ENCODE measurements at places on chromosomes 4 and X.

GRCh38 chr4:98624144-98624543 lies 34.3 kb downstream of the TSPAN5 start:
- DNase-seq = no peak

GRCh38 chrX:39630344-39630743 lies 467.4 kb downstream of the BCOR start:
- DNase-seq = no peak

GRCh38 chr4:168643111-168643795 lies 146.4 kb downstream of the PALLD start:
- no peak for DNase-seq

DNA sequence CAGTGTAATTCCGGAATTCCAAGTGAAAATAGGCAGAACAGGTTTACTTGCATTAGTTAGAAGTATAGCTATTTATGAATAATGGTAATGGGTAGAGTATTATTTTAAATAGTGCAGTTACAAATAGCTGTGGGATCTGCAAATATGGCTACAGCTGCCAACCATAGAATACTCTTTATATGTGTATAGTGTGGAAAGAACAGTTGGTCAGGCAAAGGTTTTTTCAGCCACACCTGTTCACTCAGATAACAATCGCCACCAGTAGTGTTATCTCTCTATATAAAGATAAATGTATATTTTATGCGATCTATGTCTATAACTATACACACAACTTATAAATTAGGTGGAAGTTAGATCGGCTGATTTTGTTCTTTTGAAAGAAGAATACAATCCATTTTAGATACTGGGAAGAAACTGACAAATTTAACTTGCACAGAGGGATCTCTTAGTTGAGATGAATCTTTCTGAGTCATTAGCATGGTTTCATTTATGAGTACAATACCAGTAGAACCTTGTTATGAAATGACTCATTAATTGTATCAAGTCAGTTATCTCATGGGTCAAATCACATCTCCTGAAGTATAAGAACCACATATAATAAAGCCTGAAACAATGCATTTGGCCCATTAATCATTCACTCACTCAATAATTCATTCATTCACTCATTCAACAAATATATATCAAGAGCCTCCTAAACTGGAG lies 100.9 kb upstream of the NR3C2 start:
- DNase-seq = no peak

DNA sequence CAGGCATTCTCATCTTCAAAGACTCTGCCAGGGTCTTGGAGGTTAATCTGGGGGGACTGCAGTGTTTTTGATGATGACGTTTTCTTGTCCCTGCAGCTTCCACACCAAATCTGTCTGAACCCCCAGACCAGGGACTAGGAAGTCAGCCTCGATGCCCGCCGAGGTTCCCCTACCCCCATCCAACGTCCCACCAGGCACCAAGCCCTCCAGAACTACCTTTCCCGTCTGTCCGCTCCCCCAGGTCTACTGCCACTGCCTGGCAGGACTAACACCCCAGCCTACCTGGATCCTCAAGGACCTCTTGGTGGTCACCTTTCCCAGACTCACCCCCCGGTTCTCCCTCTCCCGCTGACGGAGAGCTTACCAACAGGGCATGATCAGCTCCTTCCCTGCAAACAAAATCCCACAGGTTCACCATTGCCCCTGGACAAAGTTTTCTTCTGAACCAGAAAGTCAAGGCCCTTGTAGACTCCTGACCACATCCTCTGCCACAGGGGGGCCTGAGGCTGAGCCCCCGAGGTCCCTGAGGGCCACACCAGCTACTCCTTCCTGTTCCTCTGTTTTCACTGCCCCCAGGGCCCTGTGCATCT lies 40.9 kb downstream of the HMX1 start:
- DNase-seq = no peak

- DNase-seq = no peak
Observed at GRCh38 chr4:4734425-4734824, 125.0 kb upstream of the MSX1 start.

- DNase-seq = no peak
Observed at GRCh38 chrX:85941275-85941674, 106.1 kb downstream of the CHM start.

DNA sequence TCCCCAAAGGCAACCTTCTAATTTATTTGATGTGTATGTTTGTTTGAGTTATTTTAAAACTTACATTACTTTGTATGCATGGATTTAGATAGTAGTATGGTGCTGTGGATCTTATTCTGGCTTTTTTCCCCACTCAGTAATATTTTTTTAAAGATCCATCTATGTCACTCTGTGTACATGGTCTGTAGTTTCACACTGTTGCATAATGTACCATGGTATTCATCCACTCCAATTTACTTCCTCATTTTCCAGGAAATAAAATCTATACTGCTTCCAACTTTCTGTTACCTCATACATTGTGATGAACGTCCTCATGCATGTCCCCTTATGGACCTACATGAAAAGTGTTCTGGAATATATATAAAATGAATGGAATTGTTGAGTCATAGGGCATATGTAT lies 17.6 kb downstream of the ARMCX2 start:
- no peak for DNase-seq

GRCh38 chrX:1902901-1903235 lies 288.0 kb downstream of the ASMT start:
- no peak for DNase-seq

DNA sequence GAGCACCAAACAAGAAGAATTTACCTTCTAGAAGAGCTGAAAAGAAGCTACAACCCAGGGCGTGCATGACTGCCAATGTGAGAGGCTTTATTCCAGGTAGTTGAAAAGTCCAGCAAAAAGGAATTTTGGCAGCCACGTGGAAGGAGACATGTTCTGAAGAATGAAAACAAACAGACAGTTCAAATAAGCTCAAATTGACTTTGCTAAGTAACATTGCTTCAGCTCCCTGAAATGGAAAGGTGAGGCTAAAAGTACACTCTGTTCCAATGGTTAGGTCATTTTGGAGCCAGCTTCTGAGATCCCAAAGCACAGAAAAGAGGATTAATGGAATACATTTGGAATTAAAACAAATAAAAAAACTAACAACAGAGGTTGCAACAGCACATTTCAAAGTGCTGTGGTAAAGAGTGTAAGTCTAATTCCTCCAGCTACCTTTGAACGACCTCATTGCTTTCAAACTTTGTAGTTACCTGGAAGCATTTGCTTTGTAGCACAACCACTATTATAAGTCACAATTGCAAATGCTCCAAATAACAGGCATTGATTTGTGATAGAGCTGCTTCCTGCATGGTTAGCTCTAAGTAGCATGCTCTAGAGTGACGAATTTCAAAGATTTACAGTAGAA lies 405.3 kb upstream of the EDA2R start:
- DNase-seq = no peak

GRCh38 chr4:185437809-185438208 lies 12.0 kb upstream of the UFSP2 start:
- no peak for DNase-seq

- no peak for DNase-seq
Observed at GRCh38 chrX:97797076-97797475, 913.4 kb downstream of the RPA4 start.

DNA sequence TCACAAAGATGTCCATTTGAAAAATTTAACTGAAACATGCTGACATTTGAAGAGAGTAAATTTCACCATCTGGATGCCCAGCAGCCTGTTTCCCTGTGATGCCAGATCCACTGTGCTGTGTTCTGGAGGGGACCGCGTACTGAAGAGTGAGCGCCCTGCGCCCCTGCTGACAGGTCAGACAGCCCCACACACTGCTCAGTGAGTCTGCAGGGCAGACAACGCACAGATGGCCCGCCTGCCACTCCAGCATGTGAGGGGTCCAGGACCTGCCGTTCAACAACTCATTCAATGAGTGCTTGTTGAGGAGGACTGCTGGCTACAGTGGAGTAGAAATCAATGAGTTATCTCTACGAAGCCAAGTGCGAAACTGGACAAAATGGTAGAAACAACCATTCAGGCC lies 49.2 kb downstream of the FGFRL1 start:
- DNase-seq = no peak

GRCh38 chrX:23662187-23662586 lies 5.1 kb upstream of the PRDX4 start:
- no peak for DNase-seq

DNA sequence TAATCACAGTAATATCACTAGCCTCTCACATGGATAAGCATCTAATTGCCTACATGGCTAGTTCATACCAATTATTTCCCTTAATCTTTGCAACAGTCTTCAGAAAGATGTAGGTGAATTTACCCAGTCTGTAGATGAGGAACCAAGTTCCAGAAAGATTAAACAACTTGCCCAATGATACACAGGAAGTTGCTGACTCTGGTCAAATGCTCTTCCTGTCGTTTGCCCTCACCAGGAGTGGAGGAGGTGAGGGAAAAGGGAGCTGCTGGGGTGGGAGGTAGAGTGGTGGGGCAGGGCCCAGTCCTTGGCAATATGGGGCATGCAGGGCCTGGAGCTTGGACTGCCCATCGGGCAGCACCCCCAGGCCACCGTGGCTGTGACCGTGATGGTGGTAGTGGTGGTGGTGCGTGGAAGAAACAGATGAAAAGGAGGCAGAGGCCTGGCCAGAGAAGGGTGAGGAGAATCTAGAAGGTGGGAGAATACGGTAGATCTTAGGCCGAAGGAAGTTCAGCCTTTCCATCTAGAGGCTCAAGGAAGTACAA lies 2.3 kb upstream of the KDM5C start:
- no peak for DNase-seq

DNA sequence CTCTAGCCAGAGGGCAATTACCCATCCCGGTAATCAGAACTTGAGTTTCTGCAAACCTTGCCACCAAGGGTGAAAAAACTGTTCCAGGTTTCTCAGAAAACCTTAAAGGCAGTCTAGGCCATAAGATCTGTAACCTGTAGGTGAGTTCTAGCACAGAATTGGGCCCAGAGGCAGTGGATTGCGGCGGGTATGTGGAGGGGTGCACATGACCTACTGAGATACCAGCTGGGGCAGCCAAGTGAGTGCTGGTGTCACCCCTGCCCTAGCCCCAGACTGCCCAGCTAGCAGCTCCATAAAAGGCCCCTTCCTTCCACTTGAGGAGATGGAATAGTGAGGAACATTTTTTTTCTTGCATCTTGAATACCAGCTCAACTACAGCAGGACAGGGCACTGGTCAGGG lies 176.7 kb downstream of the SMARCA1 start:
- DNase-seq = no peak

DNA sequence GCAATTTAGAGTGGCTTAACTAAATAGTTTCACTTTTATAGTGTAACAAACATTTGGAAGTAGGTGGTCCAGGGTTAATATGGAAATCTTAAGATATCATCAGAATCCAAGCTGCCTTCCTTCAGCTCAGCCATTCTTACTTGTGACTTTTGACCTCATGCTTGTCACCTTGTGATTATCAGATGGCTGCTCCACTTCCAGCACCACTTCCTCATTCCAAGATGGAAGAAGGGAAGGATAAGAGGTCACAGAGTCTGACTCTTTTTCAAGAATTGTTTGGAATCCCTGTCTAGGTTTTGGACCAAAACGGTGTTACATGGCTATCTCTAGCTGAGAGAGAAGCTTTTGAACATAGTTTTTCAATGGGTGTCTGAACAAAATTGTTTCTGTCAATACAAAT lies 39.9 kb downstream of the MTTP start:
- no peak for DNase-seq

DNA sequence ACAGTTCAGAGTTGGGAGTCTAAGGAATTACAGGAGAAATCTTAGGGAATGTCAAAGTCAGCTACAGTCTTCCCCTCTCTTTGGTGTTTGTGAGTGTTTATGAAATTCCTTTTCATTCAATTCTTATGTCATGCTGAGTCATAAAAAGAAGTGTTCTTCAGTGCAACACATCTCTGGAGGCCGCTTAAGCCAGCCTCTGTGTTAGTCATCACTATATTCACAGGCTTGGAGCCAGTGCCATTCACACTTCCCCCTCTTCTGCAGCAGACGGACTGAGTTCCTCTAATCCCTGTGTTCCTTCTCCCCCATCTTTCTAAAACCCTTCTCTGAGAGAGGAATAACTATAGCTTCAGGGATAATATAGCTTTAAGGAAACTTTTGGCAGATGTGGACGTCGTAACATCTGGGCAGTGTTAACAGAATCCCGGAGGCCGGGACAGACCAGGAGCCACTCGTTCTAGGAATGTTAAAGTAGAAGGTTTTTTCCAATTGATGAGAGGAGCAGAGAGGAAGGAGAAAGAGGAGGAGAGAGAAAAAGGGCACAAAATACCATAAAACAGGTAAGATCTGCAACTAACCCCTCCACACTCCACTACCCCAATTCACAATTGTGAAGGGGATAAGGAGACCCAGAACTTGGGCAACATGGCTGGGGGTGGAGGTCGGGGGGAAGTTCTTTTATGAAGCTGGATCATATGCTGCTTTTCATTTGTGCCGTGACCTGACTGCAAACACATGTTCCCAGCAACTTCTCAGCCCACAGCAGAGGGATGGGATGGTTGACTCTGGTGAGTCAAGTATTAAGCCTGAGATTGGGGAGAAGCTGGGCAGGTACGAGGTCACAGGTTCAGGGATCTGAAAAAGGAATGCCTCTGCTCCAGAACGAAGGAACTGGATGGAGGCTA lies at the start of gene SRPX2:
Gene SRPX2, plus strand, starts transcription at position 244 of the 905 bp plus-strand sequence. CDS start 2,124 bp downstream, outside the sequence.
- no peak for DNase-seq

GRCh38 chrX:24694825-24695224 lies 1.1 kb downstream of the POLA1 start:
- no peak for DNase-seq

DNA sequence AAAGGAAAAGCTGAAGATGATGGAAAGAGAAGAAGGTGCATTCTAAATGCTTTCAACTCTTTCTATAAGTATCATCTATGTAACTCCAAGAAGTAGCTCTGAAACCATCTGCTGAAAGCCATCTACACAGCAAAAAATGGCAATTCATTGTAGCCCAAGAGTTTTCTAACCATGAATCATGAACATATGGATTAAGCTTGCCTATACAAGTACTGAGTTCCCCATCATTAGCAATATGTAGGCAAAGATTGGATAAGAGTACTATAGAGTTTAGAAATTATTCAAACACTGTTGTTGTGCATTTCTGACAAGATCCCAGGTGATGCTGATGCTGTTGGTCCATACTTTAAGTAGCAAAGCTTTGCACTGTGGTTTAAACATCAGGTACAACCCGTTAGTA lies 11.2 kb downstream of the DAPP1 start:
- no peak for DNase-seq

DNA sequence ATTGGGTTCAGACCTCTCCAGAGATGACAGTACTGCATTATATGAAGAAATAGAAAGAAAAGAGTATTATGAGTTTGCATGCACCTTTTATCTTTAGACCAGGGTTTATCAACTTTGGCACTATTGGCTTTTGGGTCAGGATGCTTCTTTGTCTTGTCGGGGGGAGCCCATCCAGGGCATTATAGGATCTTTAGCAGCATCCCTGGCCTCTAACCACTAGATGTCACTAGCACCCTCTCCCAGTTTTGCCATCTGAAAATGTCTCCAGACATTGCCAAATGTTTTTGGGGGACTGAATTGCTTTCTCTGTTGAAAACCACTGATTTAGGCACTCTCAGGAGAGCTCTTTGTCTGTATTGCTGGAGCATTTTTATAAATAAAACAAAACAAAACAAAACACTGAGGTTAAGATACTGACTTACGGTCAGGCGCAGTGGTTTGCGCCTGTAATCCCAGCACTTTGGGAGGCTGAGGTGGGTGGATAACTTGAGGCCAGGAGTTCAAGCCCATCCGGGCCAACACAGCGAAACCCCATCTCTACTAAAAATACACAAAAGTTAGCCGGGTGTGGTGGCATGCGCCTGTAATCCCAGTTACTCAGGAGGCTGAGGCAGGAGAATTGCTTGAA lies 23.6 kb downstream of the CA5B start:
- DNase-seq = no peak

Data from activated CD4-positive, alpha-beta T cell treated with anti-CD3 and anti-CD28 coated beads, Interleukin-2, amount 50 U/mL, for 48 hours (primary cell).